ENCODE measurements at places on chromosomes 1 and 21.

- no peak for DNase-seq
Measured at GRCh38 chr1:212167098-212167497, 118.1 kb upstream of the PPP2R5A start.

DNA sequence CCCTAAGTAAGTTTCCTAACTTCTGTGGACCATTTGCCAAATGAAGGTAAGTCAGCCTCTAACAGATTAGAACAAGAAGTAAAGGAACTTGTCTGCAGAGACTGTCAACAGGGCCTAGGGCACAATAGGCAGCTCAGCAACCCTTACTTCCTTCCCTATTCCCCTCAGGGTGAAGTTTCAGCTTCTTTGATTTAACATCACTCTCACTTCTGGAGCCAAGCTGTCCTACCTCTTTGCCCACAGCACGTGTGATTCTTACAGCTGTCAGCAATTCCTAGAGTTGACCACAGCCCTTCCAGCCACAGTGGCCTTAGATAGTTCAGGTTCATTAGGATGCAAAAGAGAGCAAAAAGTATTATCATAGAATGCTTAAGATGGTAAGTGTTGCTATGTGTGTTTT, 7.6 kb upstream of the EIF4G3 start:
- no peak for DNase-seq

DNA sequence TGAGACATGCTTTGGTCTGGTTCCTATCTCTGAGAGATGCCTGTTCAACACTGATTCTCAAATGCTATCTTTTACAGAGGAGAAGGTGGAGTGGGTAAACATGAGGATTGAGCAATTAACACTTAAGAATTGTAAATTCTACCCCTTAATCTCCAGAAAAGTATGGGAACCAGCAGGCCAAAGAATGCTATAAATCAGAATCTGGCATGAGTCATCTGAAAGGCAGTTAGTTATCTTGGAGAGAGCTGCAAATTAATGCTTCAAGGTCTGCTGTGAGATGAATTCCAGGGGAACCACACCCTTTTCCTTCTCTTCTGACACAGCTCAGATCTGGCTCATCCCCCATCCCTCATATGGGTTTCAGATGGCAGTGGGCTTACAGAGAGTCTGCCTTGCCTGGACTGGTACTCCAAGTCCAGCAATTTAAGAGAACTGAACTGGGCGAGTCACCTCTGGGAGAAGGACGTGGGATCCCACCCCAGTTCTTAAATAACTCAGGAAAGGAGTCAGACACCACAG, 5.2 kb downstream of the S100A10 start:
- no peak for DNase-seq

DNA sequence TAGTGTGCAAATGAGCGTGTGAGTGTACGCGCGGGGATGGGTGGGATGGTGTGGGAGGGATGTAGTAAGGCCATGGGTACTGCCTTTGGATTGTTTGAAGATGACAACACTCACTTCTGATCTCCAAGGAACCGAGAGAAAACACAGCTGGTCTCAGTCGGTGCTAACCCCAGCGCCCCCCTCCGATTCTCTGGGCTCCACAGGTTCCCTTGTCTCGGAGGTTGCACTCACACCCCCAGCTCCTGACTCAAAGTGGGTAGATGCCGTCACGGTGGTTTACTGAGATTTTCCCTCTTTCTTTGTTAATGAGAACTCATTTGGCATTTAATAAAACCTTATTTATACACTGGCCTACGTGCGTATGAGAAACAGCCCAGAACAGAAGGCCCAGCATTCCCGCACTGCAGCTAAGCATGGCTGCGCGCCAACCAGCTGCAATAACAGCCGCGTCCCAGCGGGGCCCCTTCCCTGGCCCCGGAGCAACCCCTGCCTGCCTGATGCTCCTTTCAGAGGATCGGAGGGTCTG, 25.8 kb downstream of the ABCA4 start:
- no peak for DNase-seq

DNA sequence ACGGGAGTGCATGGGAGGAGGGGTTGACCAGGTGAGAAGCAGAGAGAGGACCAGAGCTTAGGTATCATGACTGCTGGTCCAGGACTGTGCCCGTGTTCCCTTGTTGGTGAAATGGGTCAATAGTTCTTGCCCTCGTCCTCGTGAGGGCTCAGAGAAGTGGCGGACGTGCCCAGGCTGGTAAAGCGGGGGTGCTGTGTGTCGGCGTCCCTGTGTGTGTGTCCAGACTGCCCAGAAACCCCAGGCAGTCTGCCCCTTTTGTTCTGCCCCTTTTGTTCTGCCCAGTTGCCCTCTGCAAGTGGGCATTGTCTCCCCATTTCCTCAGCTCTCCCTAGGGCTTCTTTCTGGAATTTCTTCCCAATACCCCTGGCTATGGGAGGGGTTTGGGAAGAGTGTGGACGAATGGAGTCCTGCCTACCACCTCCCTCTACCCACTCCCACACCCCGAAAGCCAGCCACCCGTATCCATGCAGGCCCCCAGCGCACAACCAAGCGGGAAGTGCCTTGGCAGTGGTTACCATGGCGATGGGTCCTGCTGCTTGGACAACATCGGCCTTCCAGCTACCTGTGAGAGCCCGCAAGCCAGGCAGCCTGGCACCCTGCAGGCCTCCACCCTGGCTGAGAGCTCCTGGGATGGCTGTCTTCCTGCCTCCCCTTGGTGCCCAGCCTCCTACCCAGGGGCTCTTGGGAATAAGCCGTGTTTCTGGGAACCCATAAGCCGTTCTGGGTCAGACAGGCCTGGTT, 34.7 kb downstream of the ACOT11 start:
- DNase-seq: no peak
